ENCODE measurements at places on chromosomes 12 and 14.

GRCh38 chr12:39723831-39724230 lies 104.2 kb upstream of the ABCD2 start:
- DNase-seq: no peak

DNA sequence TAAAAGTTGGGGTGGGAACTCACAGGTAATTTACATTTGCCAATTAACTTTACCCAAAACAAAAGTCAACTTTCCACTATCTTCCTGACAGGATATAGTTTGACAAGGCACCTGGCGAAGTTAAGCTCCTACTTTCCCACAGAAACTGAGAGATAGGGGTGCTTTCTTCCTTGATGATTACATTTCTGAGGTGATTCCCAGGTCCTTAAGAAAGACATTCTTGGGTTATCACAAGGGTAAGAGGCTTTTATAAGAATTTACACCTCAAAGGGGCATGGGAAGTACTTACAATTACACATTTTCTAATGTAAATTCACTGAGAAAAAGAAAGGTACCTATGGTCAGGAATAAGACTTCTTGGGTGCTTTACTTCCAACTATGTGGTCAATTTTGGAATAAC lies 660.9 kb upstream of the MGAT4C start:
- DNase-seq: no peak

DNA sequence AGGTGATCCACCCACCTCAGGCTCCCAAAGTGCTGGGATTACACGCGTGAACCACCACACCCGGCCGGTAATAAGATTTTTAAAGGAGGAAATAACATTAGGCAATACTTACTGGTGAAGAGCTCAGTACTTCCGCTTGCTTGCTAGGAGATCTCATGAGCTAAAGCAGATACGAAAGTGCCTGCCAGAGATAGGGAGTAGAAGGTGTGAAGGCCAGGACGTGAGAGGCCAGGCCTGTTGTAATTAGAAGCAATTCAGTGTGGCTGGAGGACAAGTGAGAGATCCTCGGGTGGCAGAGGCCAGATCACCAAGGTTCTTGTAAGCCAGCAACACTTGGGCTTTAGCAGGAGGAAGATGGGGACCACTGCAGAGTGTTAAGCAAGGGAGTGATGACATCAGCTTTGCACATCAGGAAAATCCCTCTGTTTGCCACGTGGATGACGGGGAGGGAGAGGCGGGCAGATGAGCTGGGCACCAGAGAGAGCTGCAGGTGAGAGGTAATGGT lies 7.6 kb downstream of the TECPR2 start:
- DNase-seq: no peak

DNA sequence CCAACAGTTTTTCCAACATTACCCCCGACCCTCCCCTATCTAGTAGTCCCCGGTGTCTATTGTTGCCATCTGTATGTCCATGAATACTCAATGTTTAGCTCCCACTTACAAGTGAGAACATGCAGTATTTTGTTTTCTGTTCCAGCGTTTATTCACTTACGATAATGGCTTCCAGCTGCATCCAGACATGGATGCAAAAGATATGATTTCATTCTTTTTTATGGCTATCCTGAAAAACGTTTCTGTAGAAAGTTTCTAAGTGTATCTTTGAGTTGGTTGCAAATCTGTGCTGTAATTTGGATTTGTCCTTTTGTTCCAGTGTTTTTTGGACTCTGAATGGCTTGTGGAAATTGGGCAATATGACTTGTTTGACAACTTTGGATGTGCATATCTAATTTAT lies 11.7 kb downstream of the SP1 start:
- DNase-seq: no peak

DNA sequence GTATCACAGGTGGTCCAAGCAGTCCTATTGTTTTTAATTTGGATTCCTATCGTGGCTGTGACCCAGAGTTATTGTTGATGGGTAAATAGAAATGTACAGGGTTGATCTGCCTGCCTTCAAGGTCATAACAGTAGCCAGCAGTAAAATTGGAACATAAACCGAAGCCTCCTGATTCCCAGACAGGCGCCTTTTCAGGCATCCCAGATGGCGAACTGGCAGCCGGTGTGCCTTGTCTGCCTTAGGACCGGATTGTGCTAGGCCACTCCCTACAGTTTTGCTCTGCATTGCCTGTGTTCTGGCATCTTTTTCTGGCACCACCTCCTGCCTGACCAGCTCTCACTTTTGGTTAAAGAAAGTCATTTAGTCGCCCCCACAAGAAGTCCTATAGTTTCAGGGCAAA lies 22.2 kb downstream of the TMEM117 start:
- DNase-seq: no peak

- no peak for DNase-seq
Observed at GRCh38 chr14:68863610-68864360, 70.9 kb upstream of the ZFP36L1 start.

GRCh38 chr14:78848234-78848820 lies 678.2 kb downstream of the NRXN3 start:
- DNase-seq: no peak

GRCh38 chr14:30142216-30142615 lies 214.6 kb upstream of the PRKD1 start:
- no peak for DNase-seq

- no peak for DNase-seq
Observed at GRCh38 chr12:91515944-91516694, 333.5 kb upstream of the DCN start.

GRCh38 chr12:58416236-58416635 lies 474.9 kb downstream of the ATP23 start:
- no peak for DNase-seq

DNA sequence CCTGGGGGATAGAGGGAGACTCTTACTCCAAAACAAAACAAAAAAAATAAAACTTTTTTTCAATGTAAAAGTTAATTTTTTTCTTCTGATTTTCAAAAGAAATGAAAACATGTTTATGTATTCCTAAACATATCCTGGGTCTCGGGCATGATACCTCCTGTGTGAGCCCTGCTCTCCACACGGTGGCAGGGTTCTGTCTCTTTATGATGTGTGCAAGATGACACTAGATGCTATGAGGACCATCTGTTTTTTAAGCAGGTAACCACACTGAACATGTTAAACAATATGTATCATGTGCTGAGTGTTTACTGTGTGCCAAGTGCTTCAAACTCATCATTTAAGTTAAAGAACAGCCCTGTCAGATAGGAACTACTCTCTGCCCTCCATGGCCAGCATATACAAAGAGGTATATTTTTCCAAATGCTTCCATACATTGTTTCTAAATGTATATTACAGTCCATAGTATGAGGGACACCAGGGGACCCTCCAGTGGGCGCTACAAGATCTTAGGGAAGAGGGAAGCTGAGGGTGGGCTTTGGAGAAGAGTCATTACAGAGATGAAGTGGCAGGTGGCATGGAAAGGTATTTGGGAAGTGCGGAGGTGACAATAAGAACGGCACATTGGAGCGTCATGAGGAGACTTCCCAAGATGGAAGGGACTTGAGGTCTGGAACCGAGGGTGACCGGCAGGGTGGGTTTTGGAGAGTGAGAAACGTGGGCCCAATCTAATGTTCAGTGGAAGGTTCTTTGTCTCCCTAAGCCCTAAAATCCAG lies 28.5 kb downstream of the FOS start:
- DNase-seq: no peak

DNA sequence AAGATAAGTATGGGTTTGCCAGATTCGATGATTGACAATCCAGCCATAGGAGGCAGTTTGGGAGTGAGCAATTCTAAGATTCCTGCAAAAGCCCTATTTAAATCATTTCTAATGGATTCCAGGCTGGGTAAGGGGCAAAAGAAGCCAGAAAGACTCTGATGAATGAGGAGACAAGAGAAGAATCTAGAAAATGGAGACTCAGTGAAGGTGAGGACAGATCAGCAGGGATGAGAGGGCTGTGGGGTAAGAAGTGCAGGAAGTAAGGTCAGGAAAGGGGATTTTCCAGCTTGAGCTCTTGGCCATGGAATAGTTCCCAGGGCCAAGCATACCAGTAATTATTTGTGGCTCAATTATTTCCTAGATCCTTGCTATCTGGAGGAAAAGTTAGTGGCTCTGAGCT lies 87.3 kb downstream of the TMX1 start:
- DNase-seq: no peak

DNA sequence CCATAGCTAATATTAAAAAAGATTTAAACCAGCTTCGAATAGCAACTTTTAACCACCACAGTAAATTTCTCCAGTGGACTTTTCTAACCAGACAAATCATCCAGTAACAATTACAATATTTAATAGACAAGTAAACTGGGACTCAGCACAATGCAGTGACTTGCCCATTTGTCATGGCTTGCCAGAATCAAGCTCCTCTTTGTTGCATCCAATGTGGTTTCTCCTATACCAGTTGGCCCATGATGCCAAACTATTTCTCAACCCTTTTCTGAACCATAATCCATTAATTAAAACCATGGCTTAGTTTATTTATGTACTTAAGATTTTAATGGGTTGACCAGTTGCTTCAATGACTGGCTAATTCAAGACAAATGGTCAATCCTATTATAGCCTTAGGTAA lies 64.4 kb downstream of the DIO2 start:
- DNase-seq: no peak

- DNase-seq: no peak
Observed at GRCh38 chr14:25759256-25759655, 709.3 kb upstream of the STXBP6 start.

DNA sequence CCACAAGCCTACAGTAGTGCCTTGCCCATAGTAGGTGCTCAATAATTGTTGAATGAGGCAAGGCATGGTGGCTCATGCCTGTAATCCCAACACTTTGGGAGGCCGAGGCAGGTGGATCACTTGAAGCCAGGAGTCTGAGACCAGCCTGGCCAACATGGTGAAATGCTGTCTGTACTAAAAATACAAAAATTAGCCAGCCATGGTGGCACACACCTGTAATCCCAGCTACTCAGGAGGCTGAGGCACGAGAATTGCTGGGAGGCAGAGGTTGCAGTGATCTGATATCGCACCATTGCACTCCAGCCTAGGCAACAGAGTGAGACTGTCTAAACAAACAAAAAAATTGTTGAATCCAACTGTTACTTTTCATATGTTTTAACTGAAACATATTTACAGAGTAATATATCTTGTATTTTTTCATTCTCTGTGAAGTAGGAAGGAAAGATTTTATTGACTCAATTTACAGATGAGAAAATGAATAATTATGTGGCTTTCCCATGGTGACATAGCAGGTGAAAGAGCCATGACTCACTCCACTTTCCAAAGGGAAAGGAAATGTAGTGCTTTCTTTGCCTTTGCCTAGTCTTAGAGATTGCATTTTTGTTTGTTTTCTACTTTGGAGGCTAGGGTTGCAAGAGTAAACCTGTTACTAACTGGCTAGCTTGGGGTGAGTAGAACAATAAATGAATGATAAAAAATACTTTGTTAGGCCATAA lies 95.4 kb upstream of the SLC38A4 start:
- DNase-seq: no peak

- DNase-seq: no peak
Observed at GRCh38 chr12:46548605-46549071, 176.1 kb upstream of the SLC38A2 start.
